Stimulated activated CD4-positive, alpha-beta T cell treated with anti-CD3 and anti-CD28 coated beads, TNF-alpha, amount 100 ng/mL, for 1 hour (primary cell): ENCODE measurements at places on chromosomes 3 and 15.

DNA sequence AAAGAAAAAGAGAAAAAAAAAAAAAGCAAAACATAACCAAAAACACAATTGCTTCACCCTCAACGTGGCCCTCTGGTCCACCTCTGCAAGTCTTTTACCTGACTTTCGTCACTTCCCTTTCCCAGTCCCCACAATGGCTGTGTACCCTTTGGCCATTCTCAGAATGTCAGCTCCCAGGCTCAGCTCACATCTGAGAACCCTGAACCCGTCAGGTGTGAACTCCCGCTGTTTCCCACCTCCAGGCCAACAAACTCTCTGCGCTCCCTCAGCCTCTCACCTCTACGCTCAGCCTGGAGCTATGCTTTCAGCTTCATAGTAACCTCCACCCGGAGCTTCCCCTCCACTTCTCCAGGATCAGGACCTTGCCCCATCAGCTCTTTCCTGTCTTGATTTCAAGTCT lies 23.6 kb downstream of the ZSCAN2 start:
- DNase-seq: no peak

- DNase-seq: no peak
These were observed 8.9 kb downstream of the ECE2 start for GRCh38 chr3:184284696-184285095.

DNA sequence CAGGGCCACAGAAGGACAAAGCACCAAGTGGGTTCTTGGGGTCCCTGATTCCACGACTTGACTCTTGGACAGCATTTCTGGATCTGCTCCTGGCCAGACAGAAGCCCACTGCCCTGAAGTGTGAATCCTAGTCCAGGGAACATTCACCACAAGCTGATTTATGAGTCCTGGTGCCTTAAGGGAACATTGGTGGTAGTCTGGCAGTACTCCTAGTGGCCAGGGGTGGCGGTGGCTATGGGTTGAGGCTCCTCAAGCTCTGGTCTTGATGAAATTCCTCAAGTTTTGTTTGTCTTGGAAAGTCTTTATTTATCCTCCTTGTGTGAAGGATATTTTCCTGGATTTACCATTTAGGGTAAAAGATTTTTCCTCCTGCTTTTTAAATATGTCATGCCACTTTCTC lies 307.5 kb downstream of the PYDC2 start:
- no peak for DNase-seq

GRCh38 chr3:74599564-74599963 lies 14.9 kb downstream of the CNTN3 start:
- DNase-seq: no peak

DNA sequence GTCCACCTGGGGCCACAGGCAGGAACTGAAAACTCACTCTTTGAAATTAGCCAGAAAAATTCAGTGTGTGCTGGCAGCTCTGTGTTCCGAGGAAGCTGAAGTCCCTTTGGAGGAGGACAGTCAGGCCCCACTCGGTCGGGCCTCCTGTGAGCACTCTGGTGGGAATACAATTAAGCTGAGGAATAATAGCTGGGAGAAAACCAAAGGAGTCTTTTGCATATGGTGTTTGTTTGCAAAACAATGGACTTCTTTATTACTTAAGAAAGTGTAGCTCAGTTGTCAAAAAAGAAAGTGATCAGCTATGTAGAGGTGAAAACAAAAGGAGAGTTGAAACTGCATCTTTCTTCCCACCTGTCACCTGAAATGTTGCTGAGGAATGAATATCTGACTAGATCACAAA lies 202.5 kb downstream of the MEIS2 start:
- no peak for DNase-seq

DNA sequence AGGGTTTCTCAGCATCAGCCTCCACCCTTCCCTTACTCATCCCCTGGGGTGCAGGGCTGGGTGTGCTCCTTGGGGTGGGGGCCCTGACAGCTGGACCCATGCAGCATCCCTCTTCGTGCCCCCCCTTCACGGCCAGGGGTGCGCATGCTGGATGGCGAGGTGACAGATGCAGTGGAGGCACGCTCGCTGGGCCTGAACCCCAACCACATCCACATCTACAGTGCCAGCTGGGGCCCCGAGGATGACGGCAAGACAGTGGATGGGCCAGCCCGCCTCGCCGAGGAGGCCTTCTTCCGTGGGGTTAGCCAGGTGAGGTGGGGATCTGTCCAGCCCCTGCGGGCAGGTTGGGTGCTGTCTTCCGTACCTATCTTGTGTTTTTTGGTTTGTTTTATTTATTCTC lies 6.3 kb upstream of the FES start:
- DNase-seq: no peak

GRCh38 chr3:111311126-111311525 lies 230.9 kb upstream of the CD96 start:
- no peak for DNase-seq

DNA sequence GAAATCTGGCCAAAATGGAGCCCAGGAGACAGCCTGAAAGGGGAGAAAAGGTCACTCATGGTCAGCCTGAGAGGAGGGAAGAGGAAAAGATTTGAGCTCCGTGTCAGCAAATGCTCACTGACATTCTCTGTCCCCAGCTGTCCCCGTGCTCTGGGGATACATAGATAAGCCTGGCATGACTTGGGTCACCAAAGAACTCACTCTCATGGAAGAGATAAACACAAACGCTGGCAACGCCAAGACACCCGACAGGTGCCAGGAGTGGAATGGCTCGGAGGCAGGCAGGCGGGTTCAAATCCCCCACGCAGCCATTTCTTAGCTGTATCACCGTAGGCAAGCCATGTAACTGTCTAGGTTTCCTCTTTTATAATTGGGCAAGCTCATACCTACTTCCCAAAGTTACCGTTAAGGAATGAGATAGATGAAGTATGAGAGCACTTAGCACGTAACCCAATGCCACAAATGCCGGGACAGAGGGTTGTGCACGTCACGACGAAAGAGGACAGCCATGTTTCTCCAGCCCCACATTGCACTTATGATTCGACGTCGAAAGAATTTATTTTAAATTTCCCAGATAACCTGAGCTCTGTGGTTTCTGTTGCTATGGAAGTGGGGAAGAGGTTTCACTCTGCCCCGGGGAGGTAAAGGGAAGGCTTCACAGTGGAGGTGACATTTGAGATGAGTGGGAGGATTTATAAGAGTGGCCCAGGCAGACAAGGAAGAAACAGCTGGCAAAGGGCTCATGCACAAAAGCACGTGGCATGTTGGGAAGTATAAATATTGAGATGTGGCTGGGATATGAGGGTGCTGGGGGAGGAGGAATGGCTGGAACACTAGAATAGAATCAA lies 41.4 kb upstream of the TSEN2 start:
- DNase-seq: no peak
